ENCODE measurements at places on chromosomes 11 and 22.
A peak's percentile ranks its signal among the peaks of the same experiment; 100 is the strongest.

DNA sequence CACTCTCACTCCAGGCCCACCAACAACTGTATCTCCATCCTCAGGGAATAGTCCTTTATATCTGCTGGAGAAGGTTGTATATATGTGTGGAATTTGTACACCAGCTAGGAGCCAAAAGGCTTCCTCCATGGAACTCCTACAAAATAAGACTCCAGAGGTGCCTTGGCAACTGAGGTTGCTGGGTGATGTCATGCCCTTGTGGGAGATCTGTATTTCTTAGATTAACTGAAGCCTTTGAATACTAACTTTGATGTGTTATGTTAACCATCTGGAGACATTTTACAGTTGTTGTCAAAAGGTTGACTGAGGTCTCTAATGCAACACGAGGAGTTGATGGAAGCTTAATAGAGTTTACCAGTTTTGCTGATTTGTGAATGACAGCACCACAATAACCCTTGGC, 139.5 kb upstream of the TTC12 start:
- DNase-seq = no peak

- DNase-seq = no peak
Measured at GRCh38 chr22:20316217-20316843, 3.5 kb downstream of the DGCR6L start.

DNA sequence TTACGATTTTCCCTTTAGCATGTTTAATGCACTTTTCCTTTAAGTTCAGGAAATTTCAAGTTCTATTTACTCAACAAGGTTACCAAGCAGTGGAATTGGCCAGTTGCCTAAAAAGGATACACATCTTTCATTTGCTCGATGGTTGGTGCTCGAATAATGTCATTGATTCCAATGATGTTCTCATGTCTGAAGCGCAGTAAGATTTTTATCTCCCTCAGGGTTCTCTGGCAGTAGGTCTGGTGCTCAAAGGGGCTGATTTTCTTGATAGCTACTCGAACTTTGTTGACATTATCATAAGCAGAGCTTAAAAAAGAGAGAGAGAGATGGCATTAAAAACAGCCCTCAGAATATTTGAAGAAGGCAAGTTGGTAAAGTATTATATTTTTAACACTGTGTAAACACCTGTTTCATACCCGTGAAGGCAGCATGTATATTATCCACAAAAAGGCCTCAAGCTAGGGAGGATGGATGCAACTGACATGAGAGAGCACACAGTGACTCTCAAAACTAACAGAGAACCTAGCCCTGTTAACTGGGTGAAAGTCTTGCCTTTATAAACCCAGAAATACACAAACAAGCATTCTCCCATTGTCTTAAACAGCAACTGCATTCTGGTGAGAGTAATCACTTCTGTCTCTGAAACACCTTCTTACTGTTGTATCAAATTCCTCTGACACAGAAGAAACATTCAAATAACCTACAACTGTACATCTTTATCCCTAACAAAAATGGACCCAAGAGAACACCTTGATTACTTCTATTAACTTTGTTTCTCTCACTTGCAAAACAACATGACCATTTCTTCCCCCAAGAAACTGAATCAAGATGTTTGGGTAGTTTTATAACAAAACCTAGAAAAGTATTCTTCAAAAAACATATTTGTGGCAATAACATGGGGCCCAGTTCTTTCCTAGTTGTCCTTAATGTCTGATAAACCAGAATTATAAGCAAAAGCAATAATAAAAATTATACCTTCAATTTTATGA, 59.6 kb downstream of the MAPK1 start:
- DNase-seq = no peak

DNA sequence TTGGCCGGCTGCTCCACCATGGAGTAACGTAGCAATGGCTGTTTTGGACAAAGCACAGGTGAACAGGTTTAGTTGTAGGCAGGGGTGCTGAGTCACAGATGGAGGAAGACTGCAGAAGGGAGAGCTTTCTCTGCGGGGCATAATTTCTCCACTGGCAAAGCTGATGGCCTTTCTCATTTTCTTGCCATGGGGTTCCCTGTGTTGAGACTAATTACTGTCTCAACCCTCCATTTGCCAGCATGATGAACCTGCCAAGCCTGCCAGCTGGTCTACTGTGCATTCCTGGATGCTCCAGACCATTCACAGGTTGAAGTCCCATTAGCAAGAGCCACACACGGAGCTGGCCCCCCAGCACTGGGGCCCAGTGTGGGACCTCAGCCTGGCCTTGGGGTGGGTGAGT, 202.4 kb downstream of the BARX2 start:
- DNase-seq = no peak

DNA sequence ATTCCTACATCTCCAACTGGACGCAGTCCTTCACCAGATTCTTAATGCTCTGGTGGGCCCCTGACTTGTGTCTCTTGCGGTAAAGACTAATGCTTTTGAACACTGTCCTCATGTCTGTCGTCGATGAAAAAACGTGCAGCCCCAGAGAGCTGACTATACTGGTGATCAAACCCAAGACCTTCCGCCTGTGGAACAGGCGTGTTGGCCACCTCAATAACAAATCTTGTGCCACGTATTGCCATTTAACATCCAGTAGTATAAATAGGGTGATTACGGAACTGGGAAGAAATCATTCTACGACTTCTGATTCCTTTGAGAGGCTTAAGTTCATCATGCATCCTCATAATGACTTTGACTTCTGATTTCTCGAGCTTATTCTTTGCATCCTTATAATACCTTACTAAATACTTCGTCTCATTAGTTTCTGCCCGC, 45.6 kb downstream of the OR4D9 start:
- DNase-seq = peak; percentile 63

GRCh38 chr11:85483861-85484260, 143.3 kb downstream of the DLG2 start:
- DNase-seq = no peak

GRCh38 chr11:114348200-114349191, 51.8 kb downstream of the C11orf71 start:
- peak; percentile 73 for DNase-seq

DNA sequence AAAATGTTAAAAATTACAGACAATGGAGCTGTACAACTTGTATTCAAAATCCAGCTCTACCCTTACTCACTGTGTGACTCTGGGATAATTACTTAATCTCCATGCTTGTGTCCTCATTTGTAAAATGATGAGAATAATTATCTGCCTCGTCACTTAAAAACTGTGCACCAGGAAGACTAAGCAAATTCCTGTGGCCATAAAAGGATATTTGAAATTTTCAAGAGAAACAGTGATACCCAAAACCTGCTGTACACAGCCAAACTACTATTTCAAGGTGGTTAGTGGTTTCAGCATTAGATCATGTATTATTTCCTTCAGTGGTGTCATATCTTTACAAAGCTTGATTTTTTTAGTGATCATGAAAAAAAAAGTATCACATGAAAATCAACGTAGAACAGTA, 136.9 kb downstream of the METTL15 start:
- DNase-seq = no peak

DNA sequence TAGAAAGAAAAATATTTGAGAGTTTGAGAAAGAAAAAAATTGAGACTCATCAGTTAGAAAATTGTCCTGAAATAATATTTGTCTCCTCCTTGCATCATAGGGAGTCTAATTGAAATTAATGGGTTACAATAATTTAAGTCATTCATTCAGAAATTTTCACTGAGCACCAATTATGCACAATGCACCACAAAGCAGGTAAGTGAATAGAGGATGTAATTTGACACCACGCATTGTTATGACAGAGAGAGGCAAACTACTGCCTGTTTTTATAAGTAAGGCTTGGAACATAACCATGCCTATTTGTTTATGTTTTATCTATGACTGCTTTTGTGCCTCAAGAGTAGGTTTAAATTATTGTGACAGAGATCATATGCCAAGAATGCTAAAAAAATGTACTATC, 537.9 kb upstream of the FAT3 start:
- no peak for DNase-seq
